Umbilical cord (tissue), 2 donors: ENCODE measurements at places on chromosomes 5 and 9. TPM values are rescaled to one million over a fixed set of nuclear protein-coding genes. Genes with fewer than 3 reads are reported as not detected.
A peak's percentile ranks its signal among the peaks of the same experiment; 100 is the strongest.

SH3TC2 gene
- total RNA-seq, result 5.8 TPM

NSMF gene
- total RNA-seq, result 8.7 TPM

DNA sequence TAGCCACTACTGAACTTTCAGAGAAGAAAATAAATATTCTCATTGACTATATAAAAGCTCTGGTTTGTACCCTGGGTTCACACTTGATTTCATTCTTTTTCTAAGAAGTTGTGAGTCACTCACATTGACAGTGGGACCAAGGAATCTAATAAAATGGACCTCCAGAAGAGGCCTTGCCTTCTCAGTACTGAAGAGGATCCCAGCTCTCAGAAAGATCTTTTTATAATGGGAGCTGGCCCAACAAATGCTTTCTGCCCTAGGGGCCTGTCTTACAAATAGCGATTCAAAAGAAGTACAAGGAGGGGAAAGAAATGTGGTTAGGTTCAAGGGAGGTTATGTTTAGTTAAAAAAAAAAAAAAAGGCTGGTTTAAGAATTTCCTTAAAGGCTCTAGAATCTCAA is 237.9 kb downstream of the ISL1 start:
- no peak for DNase-seq

DNA sequence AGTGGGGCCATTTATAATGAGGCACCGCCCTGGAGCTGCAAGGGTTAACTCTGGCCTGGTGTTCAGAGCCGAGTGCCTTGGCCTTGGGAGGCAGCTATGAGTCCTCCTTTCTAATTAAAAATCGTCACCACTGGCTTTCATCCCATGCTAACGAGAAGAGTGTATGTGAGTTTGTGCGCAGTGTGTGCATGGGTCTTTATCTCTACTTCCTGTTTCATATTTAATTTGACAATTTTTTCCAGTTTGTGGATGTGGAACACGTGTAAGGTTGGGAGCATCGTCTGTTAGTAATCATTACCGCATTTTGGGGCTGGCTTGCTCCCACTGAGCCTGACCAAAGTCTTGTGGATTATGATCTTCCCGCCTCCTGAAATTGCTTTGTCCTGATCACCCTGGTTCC is 76.4 kb downstream of the NDFIP1 start:
- DNase-seq, result no peak

DNA sequence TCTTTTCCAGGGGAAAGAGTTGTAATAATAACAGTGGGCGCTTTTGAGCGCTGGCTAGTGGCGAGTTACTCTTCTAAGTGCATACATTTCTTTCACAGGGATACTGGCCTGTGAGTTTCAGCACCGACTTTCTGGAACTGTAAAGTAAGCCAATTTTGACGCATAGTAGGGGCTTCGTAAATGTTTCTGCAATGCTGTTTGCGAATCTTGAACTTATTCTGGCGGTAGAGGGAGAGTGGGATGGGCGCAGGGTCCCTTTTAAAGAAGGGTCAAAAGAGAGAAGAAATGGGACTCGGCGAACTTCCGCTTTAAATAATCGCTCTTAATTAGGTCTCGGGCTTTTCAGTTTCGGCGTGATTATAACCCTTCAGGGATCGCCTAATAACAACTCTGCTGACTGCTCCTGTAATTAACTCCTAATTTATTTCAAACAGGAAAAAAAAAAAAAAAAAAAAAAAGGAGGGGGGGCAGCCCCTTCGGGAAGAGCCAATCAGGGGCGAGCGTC is 351 bp upstream of the MSX2 start:
- no peak for DNase-seq

DNA sequence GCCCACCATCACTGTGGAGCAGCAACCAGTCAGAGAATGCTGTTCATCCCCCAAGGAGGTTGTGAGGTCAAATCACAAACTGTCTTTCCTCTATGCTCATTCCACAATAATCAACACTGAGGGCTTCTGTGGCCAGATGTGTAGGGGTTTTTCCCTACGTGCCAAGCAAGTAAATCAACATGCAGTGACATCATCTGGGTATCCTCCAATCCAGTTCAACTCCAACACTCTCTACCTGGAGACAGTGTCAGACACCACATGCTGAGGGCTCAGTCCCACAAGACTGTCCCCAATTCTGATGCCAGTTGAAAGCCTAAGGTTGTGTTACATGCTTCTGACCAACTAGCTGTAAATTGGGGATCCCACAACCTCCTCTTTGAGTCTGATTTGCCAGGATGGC is 57.3 kb upstream of the DMRT1 start:
- DNase-seq, result no peak

GRCh38 chr9:106069241-106069640 is 374.9 kb downstream of the TMEM38B start:
- no peak for DNase-seq

- DNase-seq, result peak; percentile 92
Observed at GRCh38 chr5:177500685-177501522, 3.5 kb upstream of the PDLIM7 start.

GRCh38 chr5:111194925-111195324 is 29.3 kb upstream of the CAMK4 start:
- DNase-seq, result no peak

GRCh38 chr9:2655411-2655901 is 33.9 kb downstream of the VLDLR start:
- no peak for DNase-seq

- no peak for DNase-seq
Observed at GRCh38 chr5:167626341-167627123, 664.9 kb upstream of the WWC1 start.

DNA sequence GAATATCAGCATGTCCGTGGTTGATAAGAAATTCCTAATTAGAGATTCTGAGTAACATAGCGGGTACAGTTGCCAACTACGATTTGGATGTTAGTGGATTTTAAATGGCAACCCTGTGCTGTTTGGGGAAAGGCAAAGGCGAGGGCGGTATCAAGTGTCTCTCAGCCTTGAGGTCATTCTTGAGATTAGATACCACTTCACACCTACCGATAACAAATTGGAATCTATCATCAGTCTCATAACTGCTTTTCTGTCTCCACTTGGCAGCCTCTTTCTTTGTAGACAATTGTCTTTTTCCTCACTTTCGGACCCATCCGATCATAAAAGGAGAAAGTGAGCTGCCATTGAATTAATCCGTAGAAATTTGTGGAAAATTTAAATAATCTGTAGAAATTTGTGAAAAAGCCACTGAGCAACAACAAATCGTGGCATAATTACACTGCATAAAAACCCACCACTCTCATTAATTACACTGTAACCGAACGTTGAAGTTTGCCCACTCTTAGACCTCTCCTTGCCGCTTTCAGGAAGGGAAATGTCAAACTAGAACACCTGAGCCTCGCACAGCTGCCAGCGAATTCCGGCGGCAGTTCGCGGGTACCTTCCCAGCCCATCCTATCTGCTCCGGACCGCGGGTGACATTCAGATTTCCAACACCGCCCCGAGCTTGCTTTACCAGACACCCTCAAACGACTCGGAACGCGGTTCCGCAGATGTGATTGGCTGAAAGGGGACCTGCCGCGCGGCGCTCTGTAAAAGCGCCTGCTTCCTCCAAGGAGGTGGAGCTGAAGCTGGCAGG is 849 bp upstream of the RGMB start:
- no peak for DNase-seq
